Hematopoietic multipotent progenitor cell treated with erythropoietin and hydrocortisone succinate and interleukin-3 and kit ligand, for 8 days (in vitro differentiated cells): ENCODE measurements at places on chromosomes 16 and 17.

DNA sequence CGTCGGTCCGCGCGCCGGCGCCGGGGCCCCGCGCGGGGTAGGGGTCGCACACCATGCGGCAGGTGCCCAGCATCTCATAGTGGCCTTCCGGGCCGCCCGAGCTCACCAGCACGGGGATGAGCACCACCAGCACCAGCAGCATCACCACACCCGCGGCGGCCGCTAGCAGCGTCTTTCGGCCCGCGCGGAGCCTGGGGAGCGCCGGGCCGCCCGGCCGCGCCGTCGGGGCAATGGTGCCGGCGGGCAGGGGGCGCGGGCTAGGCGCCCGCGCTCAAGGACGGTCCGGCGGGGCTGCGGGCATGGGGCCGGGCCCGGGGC is 237 bp downstream of the C1QL1 start:
- no peak for DNase-seq

- DNase-seq: no peak
Observed at GRCh38 chr17:31488982-31489294, 97.5 kb downstream of the RAB11FIP4 start.

- no peak for DNase-seq
Observed at GRCh38 chr16:65200857-65201256, 79.0 kb upstream of the CDH11 start.

- no peak for DNase-seq
Observed at GRCh38 chr17:40952661-40953060, 14.1 kb downstream of the KRT39 start.

GRCh38 chr16:56263711-56264608 is 72.7 kb downstream of the GNAO1 start:
- peak; percentile 28 for DNase-seq
